ENCODE measurements at places on chromosomes 5 and 9.

- no peak for DNase-seq
These were observed 61.6 kb upstream of the RPS23 start for GRCh38 chr5:82339792-82340191.

- no peak for DNase-seq
These were observed 805.9 kb downstream of the TLE1 start for GRCh38 chr9:80883426-80883825.

DNA sequence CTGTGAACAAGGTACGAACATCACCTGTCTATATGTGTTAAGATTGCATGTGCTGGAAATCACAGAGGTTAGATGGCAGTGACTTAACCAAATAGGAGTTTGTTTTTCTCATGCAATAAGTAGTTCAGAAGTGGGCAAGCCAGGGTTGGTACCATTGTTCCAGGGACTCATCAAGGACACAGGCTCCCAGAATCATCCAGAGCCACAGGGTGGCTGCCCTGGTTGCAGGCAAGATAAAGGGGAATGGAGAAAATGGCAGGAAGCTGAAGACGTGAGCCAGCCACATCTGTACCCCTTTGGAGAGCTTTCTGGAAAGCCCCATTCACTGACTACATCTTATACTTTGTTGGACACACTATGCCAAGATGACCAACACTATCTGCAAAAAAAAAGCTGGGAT lies 126.0 kb upstream of the IL12B start:
- peak; percentile 29 for DNase-seq

DNA sequence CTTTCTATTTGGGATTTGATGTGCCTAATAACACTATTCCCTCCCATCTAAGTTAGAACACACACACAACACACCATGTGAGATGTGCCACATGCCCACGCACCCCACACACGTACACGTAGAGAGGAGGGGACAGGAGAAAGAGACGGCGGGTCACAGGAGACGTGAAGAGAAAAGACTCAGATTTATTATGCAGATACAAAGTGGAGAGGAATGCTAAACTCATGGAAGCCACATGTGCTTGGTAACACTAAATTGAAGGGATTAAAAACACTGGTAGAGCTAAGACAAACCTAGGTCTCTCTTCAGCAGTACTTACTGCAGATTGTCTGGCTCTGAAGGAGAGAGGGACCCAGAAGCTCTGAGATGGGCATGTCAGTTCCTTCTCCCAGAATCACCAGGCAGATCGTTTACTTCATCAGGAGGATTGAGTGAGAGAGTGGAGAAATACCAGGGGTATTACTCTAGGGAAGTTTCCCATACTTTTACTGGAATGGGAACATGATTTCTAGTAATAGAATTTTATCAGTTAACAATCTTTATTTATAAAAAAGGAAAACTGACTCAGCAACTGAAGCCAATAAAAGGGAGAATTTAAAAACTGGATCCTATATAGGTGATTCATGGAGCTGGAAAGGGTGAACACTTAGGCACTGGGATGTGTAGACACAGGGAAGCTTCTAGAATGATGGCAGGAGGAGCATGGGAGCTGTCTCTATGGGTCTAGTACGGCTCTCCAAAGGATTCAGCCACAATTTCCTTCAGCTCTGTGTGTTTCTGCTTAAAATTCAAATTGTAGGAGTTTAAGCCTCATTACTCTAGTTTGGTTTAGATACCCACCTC lies 139.4 kb downstream of the MACIR start:
- no peak for DNase-seq

DNA sequence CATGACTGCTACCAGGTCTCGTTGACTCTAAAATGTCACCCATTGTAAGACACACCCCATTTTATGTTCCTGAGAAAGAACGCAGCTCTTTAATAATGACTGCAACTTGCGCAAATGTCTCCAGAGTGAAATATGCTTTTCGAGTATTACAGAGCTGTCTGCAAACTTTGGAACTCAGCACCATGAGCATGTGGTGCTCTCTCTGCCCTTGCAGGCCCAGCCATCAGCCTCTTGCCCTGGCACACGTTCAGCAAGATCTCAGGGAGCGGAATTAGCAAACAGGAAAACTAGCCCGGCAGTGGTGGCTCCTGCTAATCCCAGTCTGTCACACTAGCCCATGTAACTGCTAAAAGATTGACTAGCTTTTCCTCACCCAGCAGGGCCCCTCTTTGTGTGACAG lies 114.5 kb upstream of the SLC1A3 start:
- no peak for DNase-seq

DNA sequence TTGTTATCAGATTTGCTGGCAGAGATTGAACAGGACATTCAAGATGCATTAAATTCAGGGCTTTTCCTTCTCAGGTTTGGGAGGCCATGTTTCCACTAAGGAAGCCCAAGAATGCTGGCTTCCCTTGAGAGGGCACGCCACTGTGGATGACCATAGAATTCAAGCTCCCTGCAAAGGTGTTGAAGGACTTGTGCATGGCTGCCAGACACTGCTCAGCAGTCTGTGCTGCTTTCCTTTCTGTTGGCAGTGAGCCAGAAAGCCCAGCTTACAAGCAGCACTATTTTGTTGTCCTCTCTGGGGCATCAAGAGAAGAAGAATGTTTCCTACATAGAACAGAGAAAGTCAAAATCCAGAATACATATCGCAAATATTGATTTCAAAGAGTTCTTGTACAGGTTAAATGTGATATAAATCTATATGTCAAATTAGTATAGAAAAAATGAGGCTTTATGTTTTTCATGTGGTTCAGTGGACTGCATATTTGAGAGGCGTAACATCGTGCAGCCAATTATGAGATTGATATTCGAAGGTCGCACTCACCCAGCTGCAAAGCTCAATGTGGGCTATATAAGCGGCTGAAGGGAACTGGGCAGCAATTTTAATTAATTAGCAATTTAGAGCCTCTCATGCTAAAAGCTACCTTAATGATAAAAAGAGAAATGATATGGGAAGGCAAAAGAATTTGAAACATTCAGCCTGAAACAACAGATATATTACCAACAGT lies 103.1 kb upstream of the ISL1 start:
- DNase-seq = no peak

DNA sequence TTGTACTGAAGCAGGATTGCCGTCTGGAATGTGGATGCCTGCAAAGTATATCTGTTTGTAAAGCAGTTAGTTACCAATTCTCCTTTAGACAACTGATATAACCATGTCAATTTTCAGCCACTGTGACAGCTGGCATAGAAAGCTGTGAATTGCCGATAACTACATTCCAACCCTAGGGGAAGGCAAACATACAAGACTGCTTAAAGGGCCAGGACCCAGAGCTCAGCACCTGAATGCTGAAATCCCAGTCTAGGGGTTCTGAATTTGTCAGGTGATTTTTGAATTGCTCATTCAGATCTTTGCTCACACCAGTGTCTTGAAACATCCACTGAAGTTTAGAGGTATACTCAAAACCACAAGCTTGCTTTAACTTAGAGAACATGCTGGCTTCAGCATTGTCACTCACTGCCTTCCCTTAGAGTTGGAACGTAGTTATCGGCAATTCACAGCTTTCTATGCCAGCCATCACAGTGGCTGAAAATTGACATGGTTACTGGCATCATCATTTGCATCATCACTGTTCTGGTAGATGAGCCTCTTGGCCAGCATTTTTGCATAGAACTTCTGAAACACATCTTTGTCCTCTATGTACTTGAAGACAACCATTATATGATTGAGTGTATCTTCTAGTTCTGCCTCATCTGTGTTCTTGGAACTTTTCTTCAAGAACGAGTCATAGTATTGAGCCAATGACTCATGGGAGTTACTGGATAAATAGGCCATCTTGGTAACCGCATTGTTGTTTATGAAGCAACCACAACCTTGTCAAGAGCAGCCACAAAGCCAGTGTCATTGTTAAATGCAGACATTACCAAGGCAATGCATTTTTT lies 82.1 kb downstream of the CCDC192 start:
- no peak for DNase-seq

Measured in GM06990 (cell line).